ENCODE measurements at places on chromosomes 4 and X. TPM values are rescaled to one million over a fixed set of nuclear protein-coding genes. Genes with fewer than 3 reads are reported as not detected.

Gene CLDN2
- not detected for total RNA-seq

Gene SAGE1
- total RNA-seq = not detected

DNA sequence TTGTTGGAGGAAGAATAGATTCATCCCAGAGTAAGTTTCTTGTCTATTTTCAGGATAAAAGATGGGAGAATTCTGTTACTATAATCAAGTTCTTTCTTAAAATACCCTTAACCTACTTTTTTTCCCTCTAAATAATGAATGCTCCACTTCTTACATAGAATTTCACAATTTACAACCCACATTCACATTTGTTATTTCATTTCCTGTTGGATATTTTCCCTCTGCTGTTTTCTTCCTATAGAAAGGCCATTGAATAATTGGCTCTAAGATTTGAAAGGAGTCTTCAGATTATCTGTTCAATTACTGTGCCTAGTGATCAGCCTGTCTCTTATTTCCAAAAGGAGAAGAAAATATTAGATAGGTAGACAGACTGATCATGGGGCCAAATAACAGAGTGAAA lies 79.7 kb downstream of the CPE start:
- DNase-seq = no peak

DNA sequence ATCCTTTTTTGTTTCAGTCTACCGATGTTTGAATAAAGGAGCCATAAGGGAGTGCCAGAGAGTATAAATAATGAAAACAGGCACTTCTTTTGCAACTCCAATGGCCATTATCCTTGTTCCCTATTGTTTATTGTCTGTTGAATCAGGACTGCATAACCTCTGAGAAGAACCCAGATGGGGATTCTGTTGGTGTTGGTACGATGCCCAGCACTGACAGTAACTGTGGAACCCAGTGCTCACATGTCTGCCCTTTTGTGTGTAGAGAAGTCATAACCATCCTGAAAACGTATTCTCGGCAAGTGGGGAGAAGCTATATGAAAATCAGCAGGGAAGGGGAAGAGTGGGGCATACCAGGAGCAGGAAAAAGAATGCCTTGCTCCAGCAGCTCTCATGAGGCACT lies 195.1 kb upstream of the EDNRA start:
- DNase-seq = no peak

- no peak for DNase-seq
These were observed 401.0 kb downstream of the IL1RAPL1 start for GRCh38 chrX:28988246-28988645.

DNA sequence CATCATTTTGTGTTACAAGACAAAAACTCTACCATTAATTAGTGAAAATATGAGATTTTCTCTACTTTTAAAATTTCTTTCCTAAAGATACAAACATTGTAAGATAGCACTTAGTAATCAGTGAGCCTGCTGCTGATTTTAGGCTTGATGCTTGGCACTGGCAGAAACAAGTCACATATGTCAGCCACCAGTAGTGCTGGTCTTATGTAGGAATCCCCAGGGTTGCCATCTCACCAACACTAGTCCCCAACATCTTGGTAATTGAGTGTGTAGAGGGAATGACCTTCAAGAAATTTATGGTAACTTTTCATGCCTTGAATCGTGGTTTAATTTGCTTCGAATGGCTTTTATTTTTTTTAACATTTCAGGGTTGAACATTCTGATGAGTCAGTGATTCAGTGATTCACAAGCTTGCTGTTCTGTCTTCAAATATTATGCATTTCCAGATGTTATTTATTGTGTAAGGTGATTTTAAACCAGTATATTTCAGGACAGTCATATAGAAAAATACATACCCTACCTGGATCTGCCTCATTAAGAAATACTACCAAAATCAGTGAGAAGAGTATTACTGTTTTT lies 11.9 kb downstream of the EXOC1 start:
- DNase-seq = no peak

DNA sequence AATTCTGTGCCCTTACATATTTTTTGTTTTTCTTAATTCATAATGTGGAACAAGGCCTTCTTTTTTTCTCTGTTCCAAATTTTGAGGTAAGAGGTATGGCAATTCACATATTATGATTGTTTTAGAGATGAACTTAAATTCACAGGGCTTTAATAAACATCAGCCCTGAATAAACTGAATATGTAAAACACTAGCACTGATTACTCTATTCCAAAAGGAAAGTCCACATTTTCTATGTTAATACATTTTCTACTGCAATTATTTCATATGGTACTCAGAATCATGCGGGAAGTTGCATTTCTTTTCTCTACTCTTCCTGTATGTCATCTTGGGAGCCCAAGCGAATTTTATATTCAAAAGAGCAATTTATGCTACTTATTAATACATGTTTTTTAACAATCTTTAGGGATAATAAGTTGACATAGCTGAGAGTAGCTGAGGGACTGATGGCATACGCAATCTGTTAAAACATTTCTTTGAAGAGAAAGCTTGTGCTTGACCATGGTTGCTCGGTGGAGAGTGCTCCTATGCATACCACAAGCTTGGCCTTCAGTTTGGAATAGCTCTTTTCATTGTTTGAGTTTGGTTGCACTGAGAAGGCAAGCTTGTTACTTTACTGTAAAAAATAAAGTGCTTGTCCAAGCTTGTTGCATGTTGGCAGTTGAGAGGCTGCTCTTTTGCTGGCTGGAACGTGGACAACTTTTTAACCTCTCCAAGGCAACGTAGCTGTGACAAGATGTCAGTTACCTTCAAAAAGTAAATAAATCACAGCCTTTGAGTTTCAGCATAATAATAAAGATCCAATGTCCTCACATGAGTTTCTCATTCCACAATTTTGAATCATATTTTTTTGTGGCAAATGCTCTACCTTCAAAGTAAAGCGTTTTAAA lies 196.3 kb upstream of the SPRY1 start:
- DNase-seq = no peak

All from Daoy (cell line).